ENCODE measurements at places on chromosomes 16 and 17.

GRCh38 chr17:80219013-80219762, 945 bp downstream of the SGSH start:
- peak; percentile 89 for DNase-seq

GRCh38 chr16:2102471-2102870, 33.2 kb downstream of the PKD1 start:
- DNase-seq: no peak

DNA sequence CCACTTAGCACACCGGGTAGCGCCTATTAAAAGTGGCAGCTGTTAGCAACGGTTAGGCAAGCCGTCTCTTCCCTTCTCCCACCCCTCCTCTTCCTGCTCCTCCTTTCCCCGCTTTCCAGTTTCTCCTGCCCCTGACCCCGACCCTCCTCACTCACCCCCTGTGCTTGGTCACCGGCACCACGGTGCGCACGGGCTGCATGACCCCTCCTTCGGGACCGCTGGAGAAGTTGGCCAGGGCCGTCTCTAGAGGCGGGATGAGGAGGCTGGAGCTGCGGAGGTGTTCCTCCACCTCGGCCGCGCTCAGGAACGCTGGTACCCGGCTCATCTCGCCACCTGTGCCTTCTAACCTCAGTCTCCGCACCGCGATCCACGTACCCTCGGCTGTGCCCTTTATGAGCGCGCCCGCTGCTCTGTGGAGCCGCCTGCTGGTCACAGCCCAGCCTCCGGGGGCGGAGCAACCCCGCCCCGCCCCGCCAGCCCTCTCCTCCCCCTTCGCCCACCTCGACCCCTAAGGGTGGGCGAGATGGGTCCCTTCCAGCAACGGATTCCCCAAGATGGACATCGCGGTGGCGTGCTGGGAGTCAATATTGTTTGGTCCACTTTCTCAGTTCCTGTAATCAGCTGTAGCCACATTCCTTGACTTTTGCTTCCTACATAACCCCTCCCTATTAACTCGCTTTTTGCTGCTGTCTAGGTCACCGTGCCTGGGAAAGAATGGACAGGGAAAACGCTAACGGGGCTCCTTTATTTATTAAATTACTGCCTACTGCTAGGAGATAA, at the start of gene CRYM:
CRYM (minus strand) TSS at position 364 of the 780 bp plus-strand sequence; CDS start at position 325, 39 bp downstream.
- DNase-seq: peak; percentile 37

- no peak for DNase-seq
These were observed 833.4 kb upstream of the GOT2 start for GRCh38 chr16:59567496-59567895.

- no peak for DNase-seq
These were observed 142.4 kb downstream of the CYLD start for GRCh38 chr16:50884066-50884860.
